Esophagus squamous epithelium (tissue), 5 donors: ENCODE measurements at places on chromosomes 1 and 21.

DNA sequence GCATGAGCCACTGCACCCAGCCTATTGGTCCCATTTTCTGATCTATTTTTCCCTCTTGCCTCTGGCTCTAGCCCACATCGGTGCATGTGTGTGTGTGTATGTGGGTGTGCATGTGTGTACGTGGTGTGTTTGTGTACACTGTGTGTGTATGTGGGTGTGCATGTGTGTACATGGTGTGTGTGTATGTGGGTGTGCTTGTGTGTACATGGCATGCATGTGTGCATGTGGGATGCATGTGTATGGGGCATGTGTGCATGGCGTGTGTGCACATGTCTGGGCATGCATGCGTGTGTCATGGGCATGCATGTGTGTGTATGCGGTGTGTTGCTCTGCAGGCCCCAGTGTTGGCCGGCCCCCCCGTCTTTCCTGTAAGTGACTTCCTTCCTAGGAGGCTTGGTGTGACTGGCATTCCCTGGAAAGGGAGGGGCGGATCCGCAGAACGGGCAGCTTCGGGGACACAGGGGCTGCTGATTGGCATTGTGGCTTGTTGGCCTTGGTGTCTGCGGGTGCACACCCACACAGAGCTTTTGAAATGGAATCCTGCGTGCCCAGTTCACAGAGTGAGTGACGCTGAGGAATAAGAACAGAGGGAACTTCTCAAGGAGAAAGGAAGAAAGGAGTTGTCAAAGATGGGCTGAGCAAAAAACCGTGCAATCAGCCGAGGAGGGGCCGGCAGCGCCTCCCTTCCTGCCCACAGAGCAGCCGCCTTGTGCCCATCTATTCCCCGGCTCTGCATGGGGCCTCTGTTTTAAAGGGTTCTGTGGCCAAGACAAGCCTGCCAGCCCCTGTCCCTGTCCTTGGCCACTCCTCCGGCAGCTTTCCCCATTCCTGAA lies 8.0 kb downstream of the PDXK start:
- no peak for DNase-seq

DNA sequence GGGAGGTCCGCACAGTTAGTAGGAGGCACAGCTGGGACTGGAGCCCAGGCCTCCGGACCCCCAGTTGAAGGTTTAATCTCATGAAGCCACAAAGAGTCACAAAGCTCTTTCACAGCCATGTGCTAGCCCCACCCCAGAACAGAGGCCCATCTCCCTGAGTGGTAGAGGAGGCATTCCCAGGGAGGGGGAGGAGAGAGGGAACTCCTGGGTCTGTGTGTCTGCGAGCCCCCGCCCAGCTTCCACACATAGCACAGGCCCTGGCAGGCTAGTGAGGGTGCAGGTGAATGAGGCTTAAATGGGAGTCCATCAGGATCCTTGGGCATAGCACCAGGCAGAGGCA lies 197.8 kb downstream of the MATN1 start:
- no peak for DNase-seq

- peak; percentile 72 for DNase-seq
Observed at GRCh38 chr1:161069731-161070270, at the start of gene ARHGAP30. TSS of gene ARHGAP30 (minus strand) at chr1:161069891. CDS start at chr1:161069624, 267 bp downstream.

GRCh38 chr1:112727716-112728115 lies 12.6 kb upstream of the PPM1J start:
- DNase-seq, result no peak

DNA sequence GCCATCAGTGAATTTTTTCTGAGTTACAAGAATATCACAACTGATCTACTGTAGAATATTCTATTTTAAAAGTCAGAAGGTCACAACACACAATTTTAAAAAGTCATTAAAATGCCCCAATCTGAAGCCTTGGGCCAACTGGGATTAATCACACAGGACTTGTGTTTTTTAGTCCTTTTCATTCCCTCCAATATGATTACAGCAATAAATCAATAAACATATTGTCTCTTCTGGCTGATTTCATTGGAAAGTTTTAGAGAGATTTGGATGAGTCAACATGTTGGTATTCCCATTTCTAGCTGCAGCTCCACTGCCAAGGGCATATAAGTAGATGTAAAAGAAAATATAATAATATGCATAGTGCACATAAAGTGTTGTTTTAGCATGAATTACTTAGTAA lies 85.8 kb downstream of the NIBAN1 start:
- no peak for DNase-seq

DNA sequence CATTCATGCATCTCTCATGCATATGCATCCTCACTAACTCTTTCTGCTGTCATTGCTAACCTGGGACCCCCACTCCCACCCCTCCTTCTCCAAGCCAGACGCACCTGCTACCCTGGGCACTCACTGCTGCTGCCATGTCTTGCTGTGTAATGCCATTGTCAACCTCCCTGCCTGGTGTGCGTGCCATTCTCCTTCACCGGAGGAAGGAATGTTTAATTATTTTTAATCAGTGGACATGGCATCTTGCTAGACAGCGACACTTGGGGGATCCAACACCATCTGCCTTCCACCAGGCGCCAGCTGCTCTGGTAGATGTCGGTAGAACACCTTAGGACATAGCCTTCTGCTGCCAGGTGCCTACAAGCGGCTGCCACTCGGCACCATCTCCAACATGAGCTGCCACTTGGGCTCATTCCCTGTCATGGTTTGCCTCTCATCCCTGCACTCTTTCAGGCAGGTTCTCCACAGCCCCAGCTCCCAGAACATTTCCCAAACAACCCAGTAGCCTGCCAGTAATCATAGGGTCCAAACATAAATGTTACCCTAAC lies 306.9 kb downstream of the TTLL7 start:
- no peak for DNase-seq
